Activated CD8-positive, alpha-beta memory T cell treated with anti-CD3 and anti-CD28 coated beads for 4 hours (primary cell): ENCODE measurements at places on chromosomes 3 and 15.
A peak's percentile ranks its signal among the peaks of the same experiment; 100 is the strongest.

DNA sequence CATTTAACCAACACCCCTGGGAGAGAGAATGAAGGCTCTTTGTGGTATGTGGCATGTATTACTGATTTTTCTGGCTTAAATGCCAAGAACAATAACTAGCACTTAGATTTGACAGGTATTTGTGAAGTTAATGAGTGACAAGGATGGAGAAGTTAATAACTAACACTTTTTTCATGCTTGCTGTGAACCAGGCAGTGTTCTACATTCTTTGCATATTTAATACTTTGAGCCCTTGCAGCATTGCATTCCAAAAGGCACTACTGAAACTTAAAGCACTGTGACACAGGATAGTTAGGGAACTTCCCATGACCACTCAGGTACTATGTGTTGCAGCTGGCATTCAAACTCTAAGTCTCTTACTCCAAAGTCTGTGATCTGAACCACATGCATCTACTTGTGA lies 650.6 kb downstream of the ZPLD1 start:
- DNase-seq: no peak

GRCh38 chr15:70504988-70505387 lies 258.4 kb downstream of the UACA start:
- DNase-seq: no peak

DNA sequence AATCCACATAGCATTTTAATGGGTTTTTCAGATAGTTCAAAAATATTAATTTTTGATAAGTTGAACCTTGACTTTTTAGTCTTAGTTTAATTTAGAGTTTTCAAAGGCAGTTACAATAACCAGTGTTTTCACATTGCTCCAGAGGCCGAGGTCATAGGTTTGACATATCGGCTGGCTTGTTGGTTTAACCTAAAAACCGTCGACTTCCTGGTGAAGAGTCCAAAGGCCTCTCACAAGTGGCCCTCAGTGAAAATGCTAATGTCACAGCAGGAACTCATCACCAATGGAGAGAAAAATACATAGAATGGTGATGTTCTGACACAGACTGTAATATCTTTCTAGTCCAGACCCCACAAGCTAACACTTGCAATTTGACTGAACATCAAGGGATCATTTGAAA lies 642.3 kb downstream of the PLOD2 start:
- no peak for DNase-seq

DNA sequence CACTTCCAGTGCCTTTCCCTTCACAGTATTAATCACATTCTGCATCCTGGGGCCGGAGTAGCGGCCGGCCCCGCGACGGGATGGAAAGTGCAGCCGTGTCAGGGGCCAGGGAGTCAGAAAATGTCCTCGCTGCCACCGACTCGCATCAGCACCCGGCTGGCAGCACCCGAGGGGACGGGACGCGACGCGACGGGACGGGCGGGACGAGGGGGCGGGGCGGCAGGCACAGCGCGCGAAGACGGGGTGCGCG lies 353 bp downstream of the ATG3 start:
- no peak for DNase-seq

- DNase-seq: no peak
Measured at GRCh38 chr3:170003881-170004356, 33.9 kb upstream of the GPR160 start.

DNA sequence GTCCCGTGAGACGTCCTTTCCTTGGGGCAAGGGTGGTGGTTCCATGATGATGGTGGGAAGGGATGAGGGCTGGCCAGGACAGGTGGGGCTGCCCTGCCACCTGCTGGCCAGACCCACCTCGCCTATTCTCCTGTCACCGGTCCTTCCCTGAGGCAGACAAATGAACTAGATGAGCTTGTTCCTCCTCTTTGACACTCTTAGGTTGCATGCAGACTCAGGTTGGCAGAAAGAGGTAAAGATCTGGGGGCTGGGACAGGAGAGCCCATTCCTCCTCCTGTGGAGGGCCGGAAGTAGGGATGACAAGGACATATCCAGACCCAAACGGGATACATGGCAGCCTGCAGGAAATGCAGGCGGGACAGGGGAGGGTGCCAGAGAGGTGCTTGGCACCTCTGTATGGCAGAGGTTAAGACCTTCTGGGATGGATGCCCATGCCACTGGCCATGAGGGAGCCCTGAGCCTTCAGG lies 38.6 kb downstream of the ACSBG1 start:
- DNase-seq: no peak

- DNase-seq: no peak
Measured at GRCh38 chr3:132536442-132537153, 60.5 kb upstream of the ACKR4 start.

DNA sequence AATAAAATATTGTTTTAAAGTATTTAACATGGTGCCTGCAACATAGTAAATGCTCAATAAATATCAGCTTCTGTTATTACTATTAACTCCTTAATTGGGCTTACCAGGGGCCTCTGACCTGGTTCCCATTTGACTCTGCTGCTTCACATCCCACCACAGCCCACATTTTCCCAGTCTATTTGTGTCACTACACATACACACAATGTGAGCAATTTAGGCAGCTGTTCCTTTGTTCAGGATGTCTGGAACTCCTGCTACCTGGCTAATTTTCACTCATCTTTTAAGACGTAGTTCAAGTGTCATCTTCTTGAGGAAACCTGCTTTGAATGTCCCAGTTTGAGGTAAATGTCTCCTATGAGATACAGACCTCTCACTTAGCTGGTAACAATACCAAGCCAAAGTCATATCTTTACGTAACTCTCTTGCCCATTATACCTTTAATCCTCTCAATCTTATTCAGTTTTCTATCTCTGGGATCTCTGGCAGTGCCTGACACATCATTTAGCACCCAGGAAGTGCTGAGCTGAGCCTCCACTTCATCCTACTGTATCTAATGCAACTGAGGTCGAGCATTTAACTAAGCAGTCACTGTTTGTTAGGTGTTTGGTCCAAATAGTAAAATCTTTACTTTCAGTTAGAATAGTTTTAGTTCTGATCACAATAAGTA lies 4.4 kb downstream of the TGFBR2 start:
- DNase-seq: no peak

- no peak for DNase-seq
Measured at GRCh38 chr15:45948181-45948621, 313.4 kb downstream of the SQOR start.

DNA sequence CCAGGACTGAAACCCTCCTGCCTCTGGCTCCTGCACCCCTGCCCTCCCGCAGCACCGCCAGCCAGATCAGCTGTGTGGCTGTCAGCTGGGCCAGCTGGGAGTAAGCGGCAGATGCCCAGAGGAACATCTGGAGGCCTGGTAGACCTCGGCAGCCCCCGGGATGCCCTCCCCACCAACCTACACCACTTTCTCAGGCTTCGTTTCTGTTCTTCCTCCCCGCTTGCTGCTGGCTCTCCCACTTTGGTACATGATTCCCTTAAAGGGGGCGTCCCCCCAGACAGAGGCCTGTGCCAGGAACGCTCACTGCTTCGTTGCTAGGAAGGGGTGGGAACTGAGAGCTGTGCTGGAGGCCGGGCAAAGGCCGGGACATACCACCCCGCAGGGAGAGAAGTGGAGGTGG lies 91.4 kb upstream of the RPL32 start:
- no peak for DNase-seq

GRCh38 chr3:16243706-16244490 lies 20.8 kb downstream of the DPH3 start:
- DNase-seq: no peak

DNA sequence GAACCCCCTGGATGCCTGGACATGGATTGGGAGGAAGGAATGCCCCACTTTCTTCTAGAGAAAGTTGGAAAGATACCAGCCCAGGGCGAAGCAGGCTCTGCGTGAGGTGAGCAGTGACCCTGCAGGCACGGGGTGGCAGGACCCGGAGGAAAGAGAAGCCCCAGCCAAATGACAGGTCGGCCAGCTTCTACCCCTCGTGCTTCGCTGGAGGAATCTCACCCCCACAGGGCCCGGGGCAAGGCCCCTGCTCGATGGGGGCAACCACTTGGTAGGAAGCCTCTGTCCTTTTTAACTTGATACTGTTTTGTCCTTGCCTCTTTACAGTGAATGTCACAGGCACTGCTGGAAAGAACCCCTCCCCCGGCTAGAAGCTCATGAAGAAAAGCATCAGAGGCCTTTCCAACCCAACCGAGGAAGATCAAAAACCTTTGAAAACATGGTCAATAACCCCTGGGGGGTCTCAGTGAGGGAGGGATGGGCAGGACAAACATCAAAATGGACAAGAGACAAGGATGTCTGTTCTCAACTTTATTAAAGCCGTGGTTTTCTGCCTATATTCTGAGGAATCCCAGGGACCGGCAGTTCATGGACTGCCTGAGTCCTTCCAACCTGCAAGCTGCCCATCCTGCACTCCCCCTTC lies 54.4 kb downstream of the SH3BP5 start:
- no peak for DNase-seq

GRCh38 chr3:45693941-45694521 lies 4.8 kb downstream of the SACM1L start:
- peak; percentile 25 for DNase-seq

DNA sequence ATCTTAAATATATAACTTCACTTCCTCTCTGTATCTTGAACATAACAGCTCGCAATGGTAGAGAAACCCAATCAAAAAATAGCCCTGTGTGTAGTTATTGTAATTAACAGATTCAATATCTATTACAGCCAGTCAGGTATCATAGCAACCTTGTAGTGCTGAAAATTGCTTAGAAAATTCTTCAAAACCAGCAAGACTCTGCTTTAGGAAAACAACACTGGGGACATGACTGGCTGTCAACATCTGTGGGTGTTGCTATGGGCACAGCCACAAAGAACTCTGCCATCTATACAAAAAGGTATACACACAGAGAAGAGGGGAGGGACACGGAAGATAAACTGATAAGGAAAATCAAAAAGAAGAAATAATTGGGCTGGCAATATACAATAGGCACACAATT lies 101.2 kb downstream of the WDR72 start:
- no peak for DNase-seq

DNA sequence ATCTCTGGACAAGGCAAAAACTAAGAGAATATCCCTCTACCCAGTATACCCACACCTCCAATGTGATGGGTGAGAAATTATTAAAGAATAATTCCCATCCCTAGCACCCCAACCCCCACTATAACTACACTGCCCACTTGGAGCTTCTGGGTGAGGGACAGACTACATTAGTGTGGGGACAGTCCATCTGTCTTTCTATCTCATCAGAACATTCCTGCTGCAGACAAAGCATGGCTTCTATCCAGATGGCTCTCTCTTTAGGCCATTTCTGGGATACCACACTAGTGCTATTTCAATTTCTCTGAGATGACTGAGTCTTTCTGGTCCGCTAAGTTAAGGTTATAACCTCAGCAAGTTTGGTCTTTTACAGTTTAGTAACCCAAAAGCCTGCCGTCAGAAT lies 6.6 kb downstream of the CSNK1G1 start:
- no peak for DNase-seq

DNA sequence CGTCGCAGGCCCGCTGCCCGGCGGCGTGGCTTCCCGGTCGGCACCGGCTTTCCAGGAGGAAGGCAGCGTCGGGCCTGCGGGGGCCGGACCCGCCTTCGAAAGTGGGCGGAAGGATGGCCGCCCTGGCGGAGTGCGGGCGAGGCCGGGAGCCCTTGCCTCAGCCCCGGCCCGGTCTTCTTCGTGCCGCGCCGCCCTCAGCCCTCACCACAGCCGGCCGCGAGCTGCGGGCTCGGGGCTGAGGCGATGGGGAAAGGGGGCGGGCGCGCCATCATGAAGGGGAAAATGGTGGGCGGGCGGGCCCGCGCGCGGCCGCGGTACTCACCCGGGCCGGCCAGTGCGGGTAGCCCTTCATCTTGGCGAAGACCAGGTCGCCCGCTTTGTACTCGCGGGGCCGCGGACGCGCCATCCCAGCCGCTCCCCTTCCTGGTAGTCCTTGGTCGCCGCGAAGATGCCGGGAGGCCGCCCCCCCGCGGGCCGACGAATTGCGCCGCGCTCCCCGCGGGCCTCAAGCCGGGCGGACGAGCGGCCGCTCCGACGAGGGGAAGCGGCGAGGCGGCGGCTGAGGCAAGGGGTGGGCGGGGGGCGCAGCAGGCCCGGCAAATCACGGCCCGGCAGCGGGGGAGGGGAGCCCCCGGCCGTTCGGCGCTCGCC lies 489 bp downstream of the HDGFL3 start:
- DNase-seq: no peak

DNA sequence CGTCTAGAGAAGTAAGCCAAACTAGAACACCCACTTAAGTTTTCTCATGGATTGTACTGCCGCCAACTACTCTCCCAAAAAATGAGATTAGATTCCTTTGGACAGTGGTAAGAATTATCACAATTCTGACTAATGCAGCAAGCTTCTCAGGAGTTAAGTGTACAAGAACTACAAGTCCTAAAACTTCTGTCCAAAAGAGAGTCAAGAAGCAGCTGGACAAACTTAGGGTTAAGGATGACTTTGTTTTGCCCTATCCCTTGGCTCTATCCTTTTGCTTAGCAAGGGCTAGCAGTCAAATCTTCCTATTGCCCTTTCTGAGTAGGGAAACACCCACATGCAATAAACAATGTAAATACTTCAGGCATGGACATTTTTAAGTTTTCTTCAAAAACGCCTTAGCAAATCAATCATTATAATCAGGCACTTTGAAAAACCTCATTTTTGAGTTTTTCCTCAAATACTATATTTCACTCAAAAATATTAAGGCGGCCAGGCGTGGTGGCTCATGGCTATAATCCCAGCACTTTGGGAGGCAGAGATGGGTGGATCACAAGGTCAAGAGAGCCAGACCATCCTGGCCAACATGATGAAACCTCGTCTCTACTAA lies 19.5 kb downstream of the RAF1 start:
- no peak for DNase-seq

DNA sequence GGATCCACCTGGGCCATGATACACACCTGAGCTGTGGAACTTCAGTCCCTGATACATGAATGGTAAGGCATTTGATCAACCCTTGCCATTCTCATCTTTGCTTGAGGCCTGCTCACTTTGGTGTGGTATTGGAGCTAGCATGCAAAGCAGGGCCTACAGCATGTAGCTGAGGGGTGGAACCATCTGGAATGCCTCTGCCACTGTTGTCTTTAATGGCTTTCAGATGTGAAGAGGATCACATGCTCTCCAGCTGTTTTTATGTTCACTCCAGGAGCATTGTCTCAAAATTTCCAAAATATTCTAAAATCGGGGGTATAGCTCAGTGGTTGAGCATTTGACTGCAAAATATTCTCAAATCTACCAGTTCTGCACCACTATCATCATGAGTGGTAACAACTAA lies 64.4 kb upstream of the PHLDB2 start:
- no peak for DNase-seq

- no peak for DNase-seq
Measured at GRCh38 chr3:63814237-63814636, 4.9 kb upstream of the C3orf49 start.

DNA sequence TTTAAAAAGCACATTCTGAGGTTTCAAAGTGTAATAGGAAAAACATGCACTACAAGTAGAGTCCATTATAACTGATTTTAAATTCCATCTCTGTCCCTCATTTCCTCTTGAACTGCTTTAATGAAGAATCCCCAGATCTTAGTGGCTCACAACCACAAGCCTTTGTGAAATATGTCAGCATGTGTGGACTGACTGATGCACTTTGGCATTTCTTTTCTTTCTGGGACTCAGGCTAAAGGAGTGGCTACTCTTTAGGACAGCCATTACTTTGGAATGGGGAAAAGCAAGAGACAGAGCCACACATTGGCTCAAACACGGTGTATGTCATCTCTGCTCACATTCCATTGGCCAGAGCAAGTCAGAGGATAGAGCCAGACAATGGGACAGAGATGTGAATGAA lies 139.6 kb downstream of the GRM7 start:
- DNase-seq: no peak

- DNase-seq: peak; percentile 8
Measured at GRCh38 chr3:100401674-100402041, 319 bp downstream of the LNP1 start.
